Iris pigment epithelial cell (primary cell): ENCODE measurements at places on chromosomes 1 and 21.

GRCh38 chr1:239930686-239931262 is 160.9 kb upstream of the FMN2 start:
- DNase-seq, result peak; percentile 77

DNA sequence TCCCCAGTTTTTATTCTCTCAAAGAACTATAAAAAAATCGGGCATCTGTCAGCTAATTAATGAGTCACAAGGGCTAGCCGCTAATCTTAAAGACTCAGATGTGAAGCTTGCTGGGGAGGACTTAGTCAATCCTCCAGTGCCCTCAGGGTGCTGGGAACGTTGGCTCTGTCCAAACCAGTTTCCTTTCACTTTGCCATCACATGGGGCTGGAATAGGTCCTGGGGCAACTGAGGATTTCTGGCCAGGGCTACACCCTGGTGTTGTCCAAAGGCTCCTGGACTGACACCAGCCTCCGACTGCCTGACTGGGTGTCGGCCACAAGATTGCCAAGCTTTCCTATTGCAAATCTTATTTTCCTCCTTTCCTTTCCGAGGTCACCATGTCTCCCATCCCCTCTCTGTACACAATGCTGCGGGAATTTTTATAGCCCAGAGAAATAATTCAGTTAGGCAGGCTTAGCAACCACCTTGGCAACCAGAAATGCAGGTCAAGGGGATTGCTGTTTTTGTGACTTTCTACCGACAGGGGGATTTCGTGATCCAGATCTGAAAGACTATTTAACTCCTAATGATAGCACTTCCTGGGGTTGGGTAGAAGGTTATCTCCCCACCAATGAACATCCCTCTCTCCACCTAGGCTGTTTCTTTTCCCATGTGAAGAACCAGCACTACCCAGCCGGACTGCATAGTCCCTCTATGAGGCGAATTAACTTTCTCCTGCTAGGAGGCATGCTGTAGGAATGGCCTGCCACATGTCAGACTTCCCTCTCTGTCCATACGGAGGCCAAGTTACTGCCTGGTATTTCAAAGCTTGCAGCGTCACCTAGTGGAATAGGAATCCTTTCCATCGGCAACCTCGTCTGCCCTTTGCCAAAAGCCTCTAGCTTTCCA is 29.9 kb upstream of the CTBS start:
- peak; percentile 73 for DNase-seq

DNA sequence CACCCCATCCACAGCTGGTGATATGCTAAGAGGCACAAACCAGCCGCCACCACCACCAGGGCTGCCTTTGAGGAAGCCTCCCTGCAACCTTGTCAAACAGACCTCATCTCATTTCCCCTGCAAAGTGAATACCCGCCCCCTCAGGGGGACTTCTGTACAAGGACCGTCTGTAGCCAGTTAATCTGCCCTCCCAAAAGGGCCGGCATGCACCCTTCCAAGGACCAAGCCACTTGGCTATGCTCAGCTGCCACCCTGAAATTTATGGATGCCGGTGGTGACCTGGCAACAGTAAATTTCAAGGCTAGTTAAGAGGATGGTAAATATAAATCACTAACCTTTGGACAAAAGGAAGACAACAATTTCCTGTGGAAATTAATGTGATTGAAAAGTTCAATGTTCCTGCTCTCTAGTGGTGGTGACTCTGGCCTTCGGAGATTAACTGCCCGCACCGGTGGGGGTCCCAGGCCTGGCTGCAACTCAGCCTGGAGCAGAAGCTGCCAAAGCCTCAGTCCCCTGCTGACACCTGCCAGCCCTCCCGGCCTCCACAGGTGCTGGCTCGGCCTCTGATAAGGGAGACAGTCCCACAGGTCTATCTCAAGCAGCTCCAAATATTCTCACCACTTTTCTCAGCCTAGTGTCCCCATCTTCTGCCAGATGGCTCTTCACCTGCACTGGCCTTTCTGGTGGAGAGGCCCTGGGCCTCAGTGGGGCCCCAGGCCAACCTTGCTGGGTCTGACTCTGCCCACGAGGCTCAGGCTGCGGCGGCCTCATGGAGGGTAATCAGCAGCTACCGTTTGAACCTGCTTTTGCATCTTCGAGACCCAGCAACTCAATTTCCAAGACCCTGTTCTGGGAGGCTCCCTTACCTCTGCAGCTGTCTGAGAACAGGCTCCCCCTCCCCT is 12.2 kb downstream of the TMEM53 start:
- DNase-seq, result no peak

DNA sequence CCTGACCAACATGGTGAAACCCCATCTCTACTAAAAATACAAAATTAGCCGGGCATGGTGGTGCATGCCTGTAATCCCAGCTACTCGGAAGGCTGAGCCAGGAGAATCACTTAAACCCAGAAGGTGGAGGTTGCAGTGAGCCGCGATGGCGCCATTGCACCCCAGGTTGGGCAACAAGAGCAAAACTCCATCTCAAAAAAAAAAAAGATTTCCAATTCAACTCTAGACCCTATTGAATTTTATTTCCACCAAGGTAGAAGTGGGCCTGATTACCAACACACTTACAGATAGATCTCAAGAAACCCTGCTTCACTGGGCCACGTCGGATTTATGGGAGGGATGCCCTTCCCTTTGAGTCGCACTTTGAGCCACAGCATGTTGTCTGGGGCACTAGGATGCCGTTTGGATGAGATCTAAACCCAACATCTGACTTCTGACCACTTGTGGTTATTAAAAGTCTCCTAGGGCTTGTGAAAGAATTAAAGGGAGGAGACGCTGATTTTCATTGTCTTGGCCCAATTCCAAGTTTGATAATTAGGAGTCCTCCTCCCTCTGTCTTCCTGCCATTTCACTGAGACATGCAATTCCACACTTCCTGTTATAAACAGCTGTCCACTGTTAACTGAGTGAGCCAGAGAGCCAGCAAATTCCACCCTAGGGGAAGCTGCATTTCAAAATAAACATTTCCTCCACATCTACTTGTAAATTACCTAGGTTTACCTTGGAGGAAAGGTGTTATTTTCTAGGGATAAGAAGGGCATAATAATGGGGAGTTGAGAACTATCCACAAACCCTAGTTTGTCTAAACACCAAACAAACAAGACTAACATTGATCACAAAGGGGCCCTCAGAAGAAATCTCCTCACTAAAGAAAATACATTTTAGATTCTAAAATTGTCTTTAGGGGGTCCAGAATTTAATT is 5.2 kb upstream of the RERE start:
- peak; percentile 82 for DNase-seq

DNA sequence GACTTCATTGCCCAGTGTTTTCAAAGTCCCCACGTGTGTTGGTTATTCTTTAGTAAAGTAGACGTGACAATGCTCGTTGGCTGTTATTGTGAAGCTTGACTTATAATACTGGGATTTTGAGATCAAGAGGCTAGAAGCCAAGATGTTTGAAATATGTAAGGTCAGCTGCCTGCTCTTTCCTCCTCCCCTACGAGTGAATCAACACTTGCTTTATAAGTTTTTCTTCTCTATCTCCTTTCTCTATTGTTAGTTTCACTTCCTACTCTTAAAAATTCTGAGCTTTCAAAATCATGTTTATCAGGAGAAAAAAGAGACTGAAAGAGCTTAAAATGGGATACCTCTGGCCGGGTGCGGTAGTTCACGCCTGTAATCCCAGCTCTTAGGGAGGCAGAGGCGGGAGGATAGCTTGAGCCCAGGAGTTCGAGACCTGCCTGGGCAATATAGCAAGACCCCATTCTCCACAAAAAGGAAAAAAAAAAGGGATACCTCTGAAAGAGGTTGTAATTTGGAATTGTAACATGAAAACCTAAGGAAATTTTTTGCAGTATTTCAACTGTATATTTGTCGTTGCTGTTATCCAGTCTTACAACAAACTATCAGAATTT is 72.0 kb downstream of the EPB41 start:
- peak; percentile 45 for DNase-seq

DNA sequence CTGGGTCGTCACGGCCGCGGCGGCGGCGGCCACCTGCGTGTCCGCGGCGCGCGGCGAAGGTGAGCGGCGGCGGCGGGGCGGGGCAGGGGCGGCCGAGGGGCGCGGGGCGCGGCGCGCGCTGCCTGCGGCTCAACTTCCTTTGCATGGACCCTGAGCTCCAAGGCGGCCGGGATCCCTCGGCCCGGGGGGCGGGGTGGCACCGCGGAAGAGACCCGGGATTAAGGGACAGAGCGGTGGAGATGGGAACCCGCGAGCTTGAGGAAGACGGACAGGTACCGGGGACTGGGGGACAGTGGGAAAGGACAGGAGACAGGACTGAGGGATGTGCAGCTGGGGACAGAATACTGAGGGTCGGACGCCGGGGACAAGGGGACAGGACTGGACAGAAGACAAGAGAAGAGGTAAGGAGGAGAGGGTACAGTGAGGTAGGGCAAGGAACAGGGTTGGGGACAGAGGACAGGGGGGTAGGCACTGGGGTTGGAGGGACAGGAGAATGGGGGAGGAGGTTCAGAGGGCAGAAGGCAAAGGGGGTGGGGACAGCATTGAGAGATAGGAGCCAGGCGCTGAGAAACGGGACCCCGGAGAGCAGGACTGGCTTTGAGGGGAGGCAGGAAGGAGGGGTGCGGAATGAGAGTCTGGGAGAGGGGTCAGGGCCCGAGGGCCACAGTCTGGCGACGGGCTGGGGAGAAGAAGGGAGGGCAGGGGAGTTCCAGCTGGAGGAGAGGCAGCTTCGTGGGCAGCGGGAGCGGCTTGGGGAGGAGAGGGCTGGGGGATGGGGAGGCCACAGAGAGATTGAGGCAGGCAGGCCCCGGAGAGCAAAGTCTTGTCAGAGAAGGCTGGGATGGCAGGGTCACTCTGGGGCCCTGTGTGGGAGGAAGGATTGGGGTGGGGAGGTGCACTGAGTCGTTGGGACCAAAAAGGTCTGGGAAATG is 648 bp downstream of the EPHA8 start:
- DNase-seq, result no peak

GRCh38 chr1:217135569-217135915 is 412.3 kb upstream of the ESRRG start:
- peak; percentile 6 for DNase-seq

- DNase-seq, result no peak
Measured at GRCh38 chr1:6509919-6510291, 18.4 kb upstream of the PLEKHG5 start.

GRCh38 chr21:31022306-31022705 is 16.0 kb downstream of the KRTAP19-8 start:
- DNase-seq, result no peak

GRCh38 chr1:224540535-224540934 is 75.6 kb upstream of the CNIH3 start:
- no peak for DNase-seq

GRCh38 chr1:26907071-26907917 is 6.5 kb downstream of the NR0B2 start:
- peak; percentile 94 for DNase-seq

- no peak for DNase-seq
Measured at GRCh38 chr1:202856014-202856413, 32.9 kb downstream of the RABIF start.

GRCh38 chr21:8989721-8990325 is 1531.6 kb upstream of the TPTE start:
- DNase-seq, result no peak

- DNase-seq, result no peak
Measured at GRCh38 chr1:75092141-75092540, 42.0 kb upstream of the LHX8 start.

GRCh38 chr1:40818264-40818961 is 34.8 kb downstream of the KCNQ4 start:
- DNase-seq, result no peak

- no peak for DNase-seq
Measured at GRCh38 chr1:22884806-22885530, 87.7 kb downstream of the LACTBL1 start.

GRCh38 chr1:51172811-51173210 is 63.3 kb upstream of the RNF11 start:
- DNase-seq, result no peak

- DNase-seq, result peak; percentile 53
Measured at GRCh38 chr21:33229784-33230544, at the start of gene IFNAR2. IFNAR2 (plus strand) TSS chr21:33229938; CDS start chr21:33241923, 11,985 bp downstream.

DNA sequence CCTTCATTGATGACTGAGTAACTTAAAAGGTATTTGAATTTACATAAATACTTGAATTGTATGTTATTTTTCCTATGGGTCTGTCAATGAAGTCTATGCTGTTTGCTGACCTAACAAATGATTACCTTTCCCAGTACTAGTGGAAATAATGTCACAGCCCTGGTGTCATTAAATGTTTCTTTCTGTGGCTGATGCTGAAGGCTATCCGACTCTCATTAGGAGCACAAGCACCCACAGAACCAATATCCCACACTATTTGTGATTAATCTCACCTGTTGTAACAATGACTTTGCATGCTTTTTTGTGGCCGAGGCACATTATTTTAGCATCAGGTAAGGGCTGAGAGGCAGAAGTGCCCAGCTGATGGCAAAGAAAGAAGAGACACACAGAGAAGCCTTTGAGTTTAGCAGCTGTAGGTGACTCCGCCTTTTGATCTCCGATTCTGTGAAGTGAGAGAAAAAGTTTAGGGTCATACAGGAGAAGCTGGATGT is 25.8 kb upstream of the TRIM45 start:
- no peak for DNase-seq

- no peak for DNase-seq
Measured at GRCh38 chr1:216908126-216908525, 184.9 kb upstream of the ESRRG start.

- no peak for DNase-seq
Measured at GRCh38 chr1:214604523-214604922, 1.5 kb downstream of the CENPF start.

DNA sequence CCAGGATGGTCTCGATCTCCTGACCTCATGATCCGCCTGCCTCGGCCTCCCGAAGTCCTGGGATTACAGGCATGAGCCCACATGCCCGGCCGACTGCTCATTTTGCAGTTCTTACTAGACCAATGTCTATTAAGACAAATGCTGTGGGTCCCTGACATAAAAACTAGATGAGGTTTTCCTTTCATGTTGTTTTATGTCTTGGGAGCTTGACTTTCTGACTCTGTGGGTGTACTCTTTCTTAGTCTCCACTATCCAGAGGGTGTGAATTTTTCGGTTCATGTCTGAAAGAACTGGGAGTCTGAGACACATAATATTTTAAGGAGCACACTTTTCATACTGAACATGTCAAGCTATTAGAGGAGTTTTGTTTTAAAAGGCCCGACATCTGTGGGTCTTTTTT is 744.9 kb upstream of the B3GALT2 start:
- no peak for DNase-seq

- no peak for DNase-seq
Measured at GRCh38 chr1:57512386-57512785, 88.5 kb upstream of the DAB1 start.

DNA sequence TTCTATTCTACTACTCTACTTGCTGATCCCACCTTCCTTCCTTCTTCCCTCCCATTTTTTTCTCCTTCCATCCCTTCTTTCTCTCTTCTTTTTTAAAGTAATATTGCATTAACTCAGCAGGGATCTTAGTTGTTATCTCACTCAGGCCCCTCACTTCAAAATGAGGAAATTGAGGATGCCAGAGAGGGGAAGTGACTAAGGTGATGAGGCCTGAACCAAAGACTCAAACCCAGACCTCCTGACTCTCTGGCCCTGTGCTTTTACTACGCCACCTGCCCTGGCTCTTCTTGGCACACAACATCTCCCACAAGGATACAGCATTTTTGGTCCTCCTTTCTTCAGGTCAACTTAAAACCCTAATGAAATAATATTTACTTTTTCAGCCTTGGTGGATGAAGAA is 151.7 kb upstream of the ZNF648 start:
- no peak for DNase-seq

- peak; percentile 64 for DNase-seq
Measured at GRCh38 chr1:92949937-92950817, 11.1 kb downstream of the DIPK1A start.

- DNase-seq, result peak; percentile 13
Measured at GRCh38 chr1:187819086-187819485, 990.3 kb downstream of the PLA2G4A start.
